KG1 (cell line): ENCODE measurements at places on chromosomes 6 and 20.

DNA sequence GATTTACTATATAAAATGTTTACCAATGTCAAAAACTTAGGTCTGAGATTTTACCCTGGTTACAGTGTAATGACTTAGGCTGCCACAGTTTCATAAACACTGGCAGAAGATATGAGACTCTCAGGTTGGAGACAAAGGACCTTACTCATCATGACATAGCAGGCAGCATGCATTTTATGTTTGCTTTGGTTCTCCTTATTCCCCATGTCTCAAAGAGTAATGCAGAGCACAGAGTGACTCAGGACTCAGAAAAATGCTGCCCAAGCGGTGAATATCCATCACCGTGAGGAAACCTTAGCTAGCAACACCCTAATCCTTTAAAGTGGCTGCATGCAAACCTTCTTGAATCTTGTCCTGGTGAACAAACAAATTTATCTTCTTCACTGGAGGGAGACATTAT is 112.1 kb upstream of the EYS start:
- DNase-seq: no peak

GRCh38 chr20:53319200-53319599 is 274.4 kb downstream of the ZNF217 start:
- no peak for DNase-seq

GRCh38 chr20:41467690-41468089 is 101.1 kb upstream of the EMILIN3 start:
- DNase-seq: no peak

GRCh38 chr6:47134476-47135189 is 92.5 kb upstream of the ADGRF1 start:
- no peak for DNase-seq
